ENCODE measurements at places on chromosomes 3 and 15. TPM values are rescaled to one million over a fixed set of nuclear protein-coding genes. Genes with fewer than 3 reads are reported as not detected.

The PLA1A gene
- total RNA-seq, result 1.5 TPM

DNA sequence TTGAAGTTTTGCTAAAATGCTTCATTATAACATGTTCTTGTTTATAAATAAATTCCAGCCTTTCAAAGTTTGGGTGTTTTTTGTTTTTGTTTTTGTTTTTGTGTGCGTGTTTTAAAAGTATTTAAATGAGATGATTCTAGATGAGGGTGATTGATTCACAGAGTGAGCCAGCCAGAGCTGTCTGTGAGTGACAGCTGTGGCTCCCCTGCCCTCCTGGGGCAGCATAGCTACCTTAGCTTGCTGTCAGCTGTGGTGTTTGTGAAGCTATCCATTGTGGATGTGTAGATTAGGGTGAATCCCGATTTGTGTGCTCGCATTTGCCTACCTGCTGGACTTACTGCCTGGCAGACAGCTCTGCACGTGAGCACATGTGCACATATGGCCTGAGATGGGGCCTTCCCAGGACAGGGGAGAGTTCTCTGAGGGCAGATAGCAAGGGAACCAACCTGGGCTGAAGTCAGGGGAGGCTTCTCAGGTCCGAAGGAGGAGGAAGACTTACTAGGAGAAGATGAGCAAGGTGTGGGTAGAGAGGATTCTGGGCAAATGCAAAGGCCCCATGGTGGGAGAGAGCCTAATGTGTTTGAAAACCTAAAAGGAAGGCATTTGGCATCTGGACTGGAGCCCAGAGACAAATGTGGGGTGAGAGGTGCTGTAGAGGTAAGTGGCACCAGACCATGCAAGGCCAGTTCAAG lies 124.2 kb downstream of the EEFSEC start:
- H3K4me3 ChIP-seq, result no peak overlapping the region
- peaks cover 42% of the 10 kb centered on the region for H3K4me1 ChIP-seq
- no peaks in the 10 kb centered on the region for H3K36me3 ChIP-seq
- DNase-seq, result no peak

The EIF4E3 gene
- 42.5 TPM for total RNA-seq

DNA sequence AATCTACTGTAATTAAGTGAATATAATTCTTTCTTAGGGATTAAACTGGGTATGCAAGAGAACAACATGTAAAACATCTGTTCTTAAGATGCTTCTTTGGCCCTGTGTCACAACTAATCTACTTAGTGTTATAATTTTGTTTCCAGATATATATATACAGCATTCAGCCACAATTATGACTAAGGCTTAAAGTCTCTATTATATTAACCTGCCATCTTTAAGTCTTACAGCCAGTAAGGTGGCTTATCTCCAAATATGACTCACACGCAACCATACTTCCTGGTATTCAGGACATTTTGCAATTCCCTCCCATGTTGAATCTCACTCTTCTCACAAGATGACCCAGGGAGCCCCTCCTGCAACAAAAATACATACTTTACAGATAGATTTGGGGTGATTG lies 6.6 kb upstream of the KBTBD8 start:
- no peak for DNase-seq
- no peaks in the 10 kb centered on the region for H3K27me3 ChIP-seq
- no peaks in the 10 kb centered on the region for H3K36me3 ChIP-seq
- no peak overlapping the region for H3K4me3 ChIP-seq
- no peak overlapping the region for H3K27ac ChIP-seq

DNA sequence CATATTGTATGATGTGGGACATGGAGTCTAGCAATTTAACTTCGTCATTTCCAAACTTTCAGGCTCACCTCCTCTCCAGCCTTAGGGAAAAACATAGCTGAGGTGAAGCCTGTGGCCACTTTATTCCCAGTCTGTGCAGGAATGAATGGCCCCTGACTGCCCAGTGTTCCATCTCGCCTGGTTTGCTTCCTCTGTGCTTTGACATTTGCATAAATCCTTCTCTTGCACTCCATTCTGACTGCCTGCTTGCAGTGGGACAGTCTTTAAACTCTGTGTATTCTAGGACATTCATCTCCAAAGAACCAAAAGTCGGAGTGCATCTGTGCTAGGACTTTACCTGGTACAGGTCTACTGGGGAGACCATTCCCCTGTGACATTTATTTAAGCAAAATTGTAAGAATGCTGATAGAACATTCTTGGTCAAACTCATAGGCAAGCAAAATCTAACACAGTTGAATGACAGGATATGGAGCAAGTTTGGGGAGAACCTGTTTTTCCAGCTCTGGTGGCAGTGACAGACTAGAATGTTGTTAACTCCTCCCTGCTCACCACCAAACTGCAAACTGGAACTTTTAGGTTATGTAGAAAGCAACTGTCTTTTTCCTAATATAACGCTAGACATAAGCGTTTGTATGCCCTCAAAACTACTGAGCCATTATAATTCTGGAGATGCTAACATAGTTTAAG lies 22.1 kb downstream of the TMED3 start:
- H3K36me3 ChIP-seq, result no peaks in the 10 kb centered on the region
- H3K4me1 ChIP-seq, result no peaks in the 10 kb centered on the region
- no peak for DNase-seq
- H3K27me3 ChIP-seq, result no peaks in the 10 kb centered on the region
- H3K4me3 ChIP-seq, result no peak overlapping the region

The ACAN gene
- total RNA-seq, result not detected

- DNase-seq, result no peak
- H3K4me3 ChIP-seq, result no peak overlapping the region
- H3K27ac ChIP-seq, result no peak overlapping the region
- no peaks in the 10 kb centered on the region for H3K27me3 ChIP-seq
These were observed 286.1 kb upstream of the TLE3 start for GRCh38 chr15:70383856-70384255.

DNA sequence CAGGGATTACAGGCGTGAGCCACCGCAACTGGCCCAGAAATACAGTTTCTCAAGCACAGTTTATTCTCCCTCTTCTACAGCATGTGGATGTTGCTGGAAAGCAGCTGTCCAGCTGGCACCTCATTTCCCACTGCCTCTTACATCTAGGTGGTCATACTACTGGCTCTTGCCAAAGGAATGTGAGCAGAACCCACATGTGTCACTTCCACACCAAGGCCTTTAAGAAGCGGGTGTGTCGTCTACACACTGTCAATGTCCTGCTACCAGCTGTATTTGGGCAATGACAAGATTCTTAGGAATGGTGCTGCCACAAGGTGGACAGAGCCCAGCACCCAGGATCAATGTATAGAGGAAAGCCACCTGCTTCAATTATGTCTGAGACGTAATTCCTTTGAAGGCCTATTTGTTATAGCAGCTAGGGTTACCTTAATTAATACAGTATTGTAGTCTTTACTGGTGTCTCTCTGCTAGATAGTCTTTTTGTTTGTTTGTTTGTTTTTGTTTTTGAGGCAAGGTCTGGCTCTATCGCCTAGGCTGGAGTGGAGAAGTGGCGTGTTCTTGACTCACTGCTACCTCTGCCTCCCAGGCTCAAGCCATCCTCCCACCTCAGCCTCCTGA lies 15.1 kb upstream of the RAB7A start:
- no peak overlapping the region for H3K27ac ChIP-seq
- no peaks in the 10 kb centered on the region for H3K27me3 ChIP-seq
- DNase-seq, result no peak
- no peaks in the 10 kb centered on the region for H3K4me1 ChIP-seq
- H3K36me3 ChIP-seq, result no peaks in the 10 kb centered on the region

GRCh38 chr3:162704799-162705385 lies 1208.3 kb downstream of the OTOL1 start:
- no peak for DNase-seq
- H3K4me1 ChIP-seq, result no peaks in the 10 kb centered on the region
- no peaks in the 10 kb centered on the region for H3K36me3 ChIP-seq
- no peak overlapping the region for H3K27ac ChIP-seq
- no peaks in the 10 kb centered on the region for H3K27me3 ChIP-seq

DNA sequence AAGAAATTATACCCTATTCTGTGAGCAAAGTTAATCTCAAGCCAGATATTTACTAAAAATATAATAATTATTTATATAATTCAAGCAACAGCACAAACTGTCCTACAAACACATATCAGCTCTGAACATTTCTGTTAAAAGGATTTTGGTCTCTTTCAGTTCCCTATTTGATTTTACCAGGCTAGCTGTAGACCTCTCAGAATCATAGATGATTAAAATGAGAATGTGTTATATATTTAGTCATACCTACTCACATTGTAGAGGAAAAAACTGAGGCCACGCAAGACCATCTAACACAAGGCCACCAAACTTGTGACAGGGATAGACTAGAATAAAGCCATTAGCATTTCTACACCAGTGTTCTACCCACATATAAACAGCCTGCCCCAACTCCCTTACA lies 28.5 kb downstream of the ACKR4 start:
- no peaks in the 10 kb centered on the region for H3K4me1 ChIP-seq
- DNase-seq, result no peak
- no peaks in the 10 kb centered on the region for H3K27me3 ChIP-seq
- H3K36me3 ChIP-seq, result no peaks in the 10 kb centered on the region
- H3K4me3 ChIP-seq, result no peak overlapping the region

GRCh38 chr3:120425572-120426250 lies 25.1 kb downstream of the FSTL1 start:
- H3K4me3 ChIP-seq, result no peak overlapping the region
- no peaks in the 10 kb centered on the region for H3K27me3 ChIP-seq
- peaks cover 14% of the 10 kb centered on the region for H3K4me1 ChIP-seq
- no peak overlapping the region for H3K27ac ChIP-seq
- no peaks in the 10 kb centered on the region for H3K36me3 ChIP-seq
- DNase-seq, result peak; percentile 49

The TMEM207 gene
- total RNA-seq, result not detected

The PPP4R2 gene
- 71.5 TPM for total RNA-seq

DNA sequence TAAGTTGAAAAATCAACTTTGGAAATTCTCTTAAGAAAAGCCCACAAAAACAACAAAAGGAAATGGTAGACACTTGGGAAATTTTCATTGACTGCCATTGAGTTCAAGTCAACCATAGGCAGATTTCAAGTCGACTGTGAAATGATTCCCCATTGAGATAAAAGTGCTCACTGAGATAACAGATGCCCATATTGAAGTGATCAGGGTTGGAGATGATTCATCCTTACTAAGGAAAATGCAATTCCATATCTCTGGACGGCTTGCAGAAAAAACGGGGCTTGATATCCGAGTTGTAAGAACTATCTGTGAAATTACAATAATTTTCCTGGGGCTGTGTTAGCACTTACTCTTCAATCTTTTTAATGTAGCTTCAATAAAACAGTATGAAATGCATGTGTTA lies 373.1 kb upstream of the THRB start:
- H3K27ac ChIP-seq, result no peak overlapping the region
- no peaks in the 10 kb centered on the region for H3K27me3 ChIP-seq
- no peak for DNase-seq
- H3K4me1 ChIP-seq, result no peaks in the 10 kb centered on the region
- no peaks in the 10 kb centered on the region for H3K36me3 ChIP-seq

DNA sequence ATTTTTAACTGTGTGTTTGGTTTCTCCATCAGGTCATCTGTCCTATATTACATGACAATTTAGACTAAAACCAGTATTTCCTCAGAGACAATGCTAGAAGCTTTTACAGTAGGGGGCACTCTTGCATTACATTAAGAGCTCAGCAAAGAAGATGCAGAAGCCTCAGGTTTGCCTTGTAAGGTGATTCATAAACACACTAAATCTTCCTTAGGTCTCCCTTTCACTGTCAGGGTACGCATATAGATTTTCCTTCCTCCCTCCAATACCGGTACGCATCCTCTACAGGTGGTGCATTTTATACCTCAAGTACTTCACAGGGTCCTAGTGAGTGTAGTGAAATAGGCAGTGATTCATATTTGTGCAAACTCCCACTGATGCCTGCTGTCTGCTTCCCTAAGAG lies 46.5 kb downstream of the CD86 start:
- no peak overlapping the region for H3K4me3 ChIP-seq
- no peaks in the 10 kb centered on the region for H3K27me3 ChIP-seq
- H3K27ac ChIP-seq, result no peak overlapping the region
- no peak for DNase-seq

The CDHR4 gene
- total RNA-seq, result not detected

DNA sequence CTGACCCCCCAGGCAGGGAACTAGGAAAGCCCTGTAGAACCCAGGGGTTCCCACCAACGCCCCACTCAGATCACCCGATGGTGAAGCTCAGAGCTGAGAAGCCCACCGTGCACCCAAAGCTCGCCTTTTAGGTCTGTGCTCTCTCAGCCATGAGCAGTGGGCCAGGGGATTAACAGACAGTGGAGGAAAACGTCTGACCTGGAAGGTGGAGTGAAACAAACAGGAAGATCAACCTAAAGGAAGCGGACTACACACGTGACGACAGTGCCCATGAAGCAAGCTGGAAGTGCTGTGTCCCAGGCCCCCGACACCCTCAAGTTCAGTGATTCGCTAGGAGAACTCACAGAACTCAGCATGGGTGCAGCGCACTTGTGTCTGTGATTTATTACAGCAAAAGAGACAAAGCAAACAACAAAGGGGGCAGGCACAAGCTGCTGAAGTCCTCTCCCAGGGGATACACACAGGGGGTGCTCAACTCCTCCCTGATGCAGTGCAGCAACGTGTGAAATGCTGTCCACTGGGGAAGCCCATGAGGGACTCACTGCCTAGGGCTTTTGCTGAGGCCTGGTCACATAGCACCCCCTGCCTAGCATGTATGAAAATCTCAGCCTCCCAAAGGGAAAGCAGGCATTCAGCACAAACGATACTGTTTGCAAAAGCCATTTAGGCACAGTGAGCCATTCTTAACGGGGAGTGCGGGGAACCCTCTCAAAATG lies 43.5 kb downstream of the CFAP92 start:
- H3K4me1 ChIP-seq, result no peaks in the 10 kb centered on the region
- H3K27ac ChIP-seq, result no peak overlapping the region
- no peak overlapping the region for H3K4me3 ChIP-seq
- no peaks in the 10 kb centered on the region for H3K27me3 ChIP-seq

- no peaks in the 10 kb centered on the region for H3K27me3 ChIP-seq
- H3K27ac ChIP-seq, result no peak overlapping the region
- H3K36me3 ChIP-seq, result no peaks in the 10 kb centered on the region
- H3K4me1 ChIP-seq, result no peaks in the 10 kb centered on the region
- no peak for DNase-seq
These were observed 359.2 kb upstream of the THRB start for GRCh38 chr3:24853685-24854490.

DNA sequence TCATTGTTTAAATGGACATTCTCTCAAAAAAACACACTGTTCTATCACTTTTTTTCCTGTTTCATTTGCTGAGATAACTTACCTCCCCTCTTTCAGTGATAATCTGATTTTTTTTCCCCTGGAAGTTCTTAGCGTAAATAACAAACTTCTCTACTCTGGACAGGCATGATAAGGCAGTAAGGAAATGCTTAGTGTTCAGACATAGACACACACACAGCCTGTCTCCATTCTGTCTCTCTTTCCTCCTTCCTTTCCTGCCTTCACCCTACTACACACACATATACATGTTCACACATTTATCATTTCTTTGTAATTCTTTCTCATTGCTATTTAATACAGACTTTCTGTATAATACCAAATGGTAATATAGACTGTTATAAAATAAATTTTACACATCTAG lies 470.8 kb upstream of the ROBO1 start:
- no peak for DNase-seq
- H3K27me3 ChIP-seq, result no peaks in the 10 kb centered on the region
- H3K4me3 ChIP-seq, result no peak overlapping the region

GRCh38 chr15:56774356-56774755 lies 41.0 kb upstream of the ZNF280D start:
- H3K4me3 ChIP-seq, result no peak overlapping the region
- no peaks in the 10 kb centered on the region for H3K27me3 ChIP-seq
- peaks cover 2% of the 10 kb centered on the region for H3K4me1 ChIP-seq
- no peaks in the 10 kb centered on the region for H3K36me3 ChIP-seq
- H3K27ac ChIP-seq, result no peak overlapping the region

The ISG20 gene
- total RNA-seq, result 10.9 TPM

Measured in ovary (tissue), 10 donors.